ENCODE measurements at places on chromosomes 5 and 9. TPM values are rescaled to one million over a fixed set of nuclear protein-coding genes. Genes with fewer than 3 reads are reported as not detected.

DNA sequence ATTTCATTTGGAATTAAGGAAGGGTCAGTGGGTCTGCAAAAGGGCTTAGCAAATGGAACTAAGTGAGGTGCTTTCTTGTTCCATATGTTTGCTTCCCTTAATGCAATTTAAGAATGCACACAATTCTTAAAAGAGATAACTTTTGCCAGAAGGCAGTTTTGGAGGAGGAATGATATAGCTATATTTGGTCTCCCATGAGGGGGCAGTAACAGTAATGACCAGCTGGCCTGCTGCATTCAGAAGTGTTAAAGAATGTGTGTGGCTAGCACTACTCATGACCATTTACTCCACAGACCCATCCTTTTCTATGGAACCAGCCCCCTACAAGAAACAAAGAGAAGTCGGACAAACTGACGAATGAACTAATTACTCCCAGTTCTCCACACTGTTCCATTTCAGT is 638.9 kb downstream of the RAB3C start:
- no peak overlapping the region for H3K4me3 ChIP-seq
- no peak overlapping the region for H3K27ac ChIP-seq
- no peaks in the 10 kb centered on the region for H3K4me1 ChIP-seq

- H3K27me3 ChIP-seq, result no peaks in the 10 kb centered on the region
- H3K4me3 ChIP-seq, result no peak overlapping the region
- H3K4me1 ChIP-seq, result no peaks in the 10 kb centered on the region
- no peak overlapping the region for H3K27ac ChIP-seq
- H3K36me3 ChIP-seq, result no peaks in the 10 kb centered on the region
Observed at GRCh38 chr5:112546946-112547592, 128.0 kb upstream of the EPB41L4A start.

GRCh38 chr5:74212336-74212735 is 428.2 kb downstream of the ENC1 start:
- no peaks in the 10 kb centered on the region for H3K4me1 ChIP-seq
- DNase-seq, result no peak
- H3K27ac ChIP-seq, result no peak overlapping the region
- H3K4me3 ChIP-seq, result no peak overlapping the region
- H3K36me3 ChIP-seq, result no peaks in the 10 kb centered on the region

Gene AQP3
- total RNA-seq, result 16.7 TPM

Gene IL3
- total RNA-seq, result not detected

Gene WDR36
- total RNA-seq, result 36.9 TPM

Gene CMYA5
- total RNA-seq, result 65.6 TPM

Gene ZNF883
- total RNA-seq, result 3.0 TPM

Data from ovary (tissue), 10 donors.